ENCODE measurements at places on chromosomes 3 and 15. TPM values are rescaled to one million over a fixed set of nuclear protein-coding genes. Genes with fewer than 3 reads are reported as not detected.

- H3K36me3 ChIP-seq = no peaks in the 10 kb centered on the region
- peaks cover 11% of the 10 kb centered on the region for H3K4me1 ChIP-seq
- no peak overlapping the region for H3K4me3 ChIP-seq
- no peaks in the 10 kb centered on the region for H3K27me3 ChIP-seq
- no peak for DNase-seq
Observed at GRCh38 chr3:46557814-46558183, 8.3 kb downstream of the LRRC2 start.

- no peaks in the 10 kb centered on the region for H3K4me1 ChIP-seq
- no peak overlapping the region for H3K4me3 ChIP-seq
- H3K36me3 ChIP-seq = no peaks in the 10 kb centered on the region
- H3K27ac ChIP-seq = no peak overlapping the region
Observed at GRCh38 chr15:89851673-89852341, 37.2 kb upstream of the ANPEP start.

GRCh38 chr3:13546667-13547171 lies 2.2 kb upstream of the FBLN2 start:
- H3K27ac ChIP-seq = no peak overlapping the region
- no peak overlapping the region for H3K4me3 ChIP-seq
- H3K4me1 ChIP-seq = peaks cover 13% of the 10 kb centered on the region
- DNase-seq = no peak
- H3K27me3 ChIP-seq = peaks cover 11% of the 10 kb centered on the region
- no peaks in the 10 kb centered on the region for H3K36me3 ChIP-seq

- no peak overlapping the region for H3K4me3 ChIP-seq
- no peaks in the 10 kb centered on the region for H3K27me3 ChIP-seq
- no peaks in the 10 kb centered on the region for H3K4me1 ChIP-seq
- H3K36me3 ChIP-seq = no peaks in the 10 kb centered on the region
- DNase-seq = no peak
- no peak overlapping the region for H3K27ac ChIP-seq
Observed at GRCh38 chr15:78243058-78243457, 8.7 kb upstream of the ACSBG1 start.

DNA sequence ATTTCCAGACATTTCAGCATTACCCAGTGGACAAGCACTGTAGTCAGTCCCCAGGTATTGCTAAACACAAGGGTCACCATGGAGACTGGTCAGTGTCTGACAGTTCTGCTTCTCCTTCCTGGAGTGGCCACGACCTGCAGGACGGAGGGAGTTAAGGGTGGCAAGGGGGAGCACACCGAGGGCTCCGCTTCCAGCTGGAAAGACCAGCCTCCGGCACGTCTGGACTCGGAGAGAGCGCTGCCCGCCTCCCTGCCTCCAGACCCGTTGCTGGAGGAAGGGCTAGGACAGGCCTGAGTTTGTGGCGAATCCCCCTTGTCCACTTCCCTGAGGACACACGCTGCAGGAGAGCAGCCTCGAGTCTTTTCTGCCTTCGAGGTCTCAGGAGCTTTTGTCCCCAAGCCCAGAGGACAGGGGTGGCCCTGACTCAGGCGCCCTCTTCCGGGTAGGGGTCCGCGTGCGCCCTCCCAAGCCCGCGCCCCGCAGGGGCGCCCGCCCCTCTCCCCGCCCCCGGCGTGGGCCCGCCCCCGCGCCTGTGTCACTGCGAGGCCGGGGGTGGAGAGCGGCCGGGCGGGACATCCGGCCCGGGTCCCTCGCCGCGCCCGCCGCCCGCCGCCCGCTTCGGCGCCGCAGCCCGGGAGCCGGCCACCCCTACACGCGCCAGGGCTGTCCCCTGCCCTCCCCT lies at the start of gene CHST14:
TSS of gene CHST14 (plus strand) at position 562 of the 682 bp plus-strand sequence. CDS start 230 bp downstream, outside the sequence.
- peak within 1 kb of the TSS; percentile 75 for H3K4me3 ChIP-seq
- no peaks in the 10 kb centered on the region for H3K27me3 ChIP-seq
- peaks cover 27% of the 10 kb centered on the region for H3K4me1 ChIP-seq
- H3K27ac ChIP-seq = peak within 1 kb of the TSS; percentile 54
- H3K36me3 ChIP-seq = no peaks in the 10 kb centered on the region

DNA sequence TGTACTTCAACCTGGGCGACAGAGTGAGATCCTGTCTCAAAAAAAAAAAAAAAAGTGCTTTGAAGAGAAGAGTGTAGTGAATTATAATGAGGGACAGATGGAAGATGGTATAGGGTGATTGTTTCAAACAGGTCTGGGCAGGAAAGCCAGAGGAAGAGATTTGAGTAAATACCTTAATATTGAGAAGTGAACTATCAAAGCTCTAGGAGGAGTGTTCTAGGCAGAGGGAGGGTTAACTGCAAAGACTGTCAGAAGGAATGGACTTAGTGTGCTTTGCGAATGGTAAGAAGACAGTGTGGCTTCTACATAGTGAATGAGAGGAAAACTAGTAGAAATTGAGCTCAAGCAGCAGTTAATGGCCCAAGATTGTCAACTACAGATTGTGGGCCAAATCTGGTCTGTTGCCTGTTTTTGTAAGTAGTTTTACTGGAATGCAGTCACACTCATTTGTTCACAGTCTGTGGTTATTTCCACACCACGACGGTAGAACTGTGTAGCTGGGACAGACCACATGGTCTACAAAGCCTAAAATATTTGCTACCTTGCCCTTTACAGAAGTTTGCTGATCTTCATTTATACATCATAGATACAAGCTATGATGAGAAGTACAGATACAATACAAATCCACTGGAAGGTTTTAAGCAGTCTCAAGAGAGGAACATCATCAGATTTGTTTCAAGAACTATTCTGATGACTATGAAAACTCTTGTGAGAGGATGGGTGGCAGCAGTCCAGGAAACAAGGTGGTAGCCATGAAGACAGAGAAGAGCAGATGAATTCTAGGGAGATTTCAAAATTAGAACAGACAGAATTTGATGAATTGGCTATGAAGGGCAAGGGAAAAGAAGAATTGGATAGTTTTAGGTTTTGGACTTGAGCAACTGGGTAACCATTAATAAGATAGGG lies 16.5 kb upstream of the USP50 start:
- H3K27ac ChIP-seq = no peak overlapping the region
- no peaks in the 10 kb centered on the region for H3K27me3 ChIP-seq
- no peaks in the 10 kb centered on the region for H3K4me1 ChIP-seq
- no peak overlapping the region for H3K4me3 ChIP-seq
- no peaks in the 10 kb centered on the region for H3K36me3 ChIP-seq
- no peak for DNase-seq

GRCh38 chr15:58438111-58438510 lies 6.3 kb downstream of the LIPC start:
- no peak overlapping the region for H3K27ac ChIP-seq
- no peaks in the 10 kb centered on the region for H3K27me3 ChIP-seq
- no peak overlapping the region for H3K4me3 ChIP-seq
- no peak for DNase-seq
- H3K4me1 ChIP-seq = no peaks in the 10 kb centered on the region
- H3K36me3 ChIP-seq = no peaks in the 10 kb centered on the region

DNA sequence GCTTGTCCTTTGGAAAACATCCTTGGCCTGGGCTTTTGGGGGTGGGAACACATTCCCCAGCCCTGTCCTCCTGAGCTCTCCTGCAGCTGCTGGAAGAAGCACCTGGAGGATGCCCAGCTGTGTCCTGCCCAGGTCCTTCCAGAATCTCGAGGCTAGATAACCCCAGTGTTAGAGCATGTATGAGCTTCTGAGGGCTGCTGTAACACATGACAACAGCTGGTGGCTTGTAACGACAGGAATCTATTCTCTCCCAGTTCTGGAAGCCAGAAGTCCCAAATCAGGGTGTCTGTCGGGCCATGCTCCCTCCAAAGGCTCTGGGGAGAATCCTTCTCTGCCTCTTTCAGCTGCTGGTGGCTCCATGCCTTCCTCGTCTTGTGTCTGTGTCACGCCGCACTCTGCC lies 403.6 kb upstream of the C2CD4B start:
- H3K4me3 ChIP-seq = no peak overlapping the region
- H3K27me3 ChIP-seq = no peaks in the 10 kb centered on the region
- H3K4me1 ChIP-seq = no peaks in the 10 kb centered on the region
- no peak for DNase-seq
- H3K27ac ChIP-seq = no peak overlapping the region

- no peak overlapping the region for H3K4me3 ChIP-seq
- H3K36me3 ChIP-seq = no peaks in the 10 kb centered on the region
- H3K27me3 ChIP-seq = no peaks in the 10 kb centered on the region
- no peaks in the 10 kb centered on the region for H3K4me1 ChIP-seq
- H3K27ac ChIP-seq = no peak overlapping the region
Observed at GRCh38 chr3:125154110-125154509, 58.4 kb downstream of the SLC12A8 start.

DNA sequence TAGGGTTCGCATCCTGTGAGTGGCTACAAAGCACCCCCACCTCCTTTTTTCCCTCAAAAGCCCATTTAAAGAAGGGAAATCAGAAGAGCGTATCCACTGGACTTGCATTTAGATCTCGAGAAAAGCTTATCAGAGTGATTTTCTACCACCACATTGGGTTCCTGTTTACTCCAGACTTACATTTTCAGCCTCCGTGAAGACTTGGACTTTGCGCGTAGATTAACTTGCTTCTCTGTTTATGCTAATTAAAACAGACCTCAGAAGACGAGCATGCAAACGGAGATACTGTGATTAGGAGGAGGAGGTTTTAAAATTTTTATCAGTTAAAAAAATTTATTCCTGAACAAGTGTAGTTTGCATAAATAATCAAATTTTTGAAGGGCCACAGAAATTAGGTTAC lies 115.7 kb downstream of the AKAP13 start:
- no peak overlapping the region for H3K27ac ChIP-seq
- no peaks in the 10 kb centered on the region for H3K36me3 ChIP-seq
- no peak for DNase-seq
- no peaks in the 10 kb centered on the region for H3K27me3 ChIP-seq
- H3K4me3 ChIP-seq = no peak overlapping the region
- H3K4me1 ChIP-seq = peaks cover 13% of the 10 kb centered on the region

GRCh38 chr15:36109943-36110658 lies 469.3 kb upstream of the CDIN1 start:
- no peaks in the 10 kb centered on the region for H3K4me1 ChIP-seq
- no peaks in the 10 kb centered on the region for H3K27me3 ChIP-seq
- H3K36me3 ChIP-seq = no peaks in the 10 kb centered on the region

GRCh38 chr15:20646529-20647142 lies 105.0 kb upstream of the GOLGA6L6 start:
- H3K27me3 ChIP-seq = no peaks in the 10 kb centered on the region
- DNase-seq = no peak
- H3K4me1 ChIP-seq = no peaks in the 10 kb centered on the region
- no peak overlapping the region for H3K27ac ChIP-seq
- no peaks in the 10 kb centered on the region for H3K36me3 ChIP-seq

- no peak overlapping the region for H3K27ac ChIP-seq
- H3K36me3 ChIP-seq = no peaks in the 10 kb centered on the region
- H3K4me3 ChIP-seq = no peak overlapping the region
Observed at GRCh38 chr3:14508966-14509795, 31.0 kb downstream of the GRIP2 start.

DNA sequence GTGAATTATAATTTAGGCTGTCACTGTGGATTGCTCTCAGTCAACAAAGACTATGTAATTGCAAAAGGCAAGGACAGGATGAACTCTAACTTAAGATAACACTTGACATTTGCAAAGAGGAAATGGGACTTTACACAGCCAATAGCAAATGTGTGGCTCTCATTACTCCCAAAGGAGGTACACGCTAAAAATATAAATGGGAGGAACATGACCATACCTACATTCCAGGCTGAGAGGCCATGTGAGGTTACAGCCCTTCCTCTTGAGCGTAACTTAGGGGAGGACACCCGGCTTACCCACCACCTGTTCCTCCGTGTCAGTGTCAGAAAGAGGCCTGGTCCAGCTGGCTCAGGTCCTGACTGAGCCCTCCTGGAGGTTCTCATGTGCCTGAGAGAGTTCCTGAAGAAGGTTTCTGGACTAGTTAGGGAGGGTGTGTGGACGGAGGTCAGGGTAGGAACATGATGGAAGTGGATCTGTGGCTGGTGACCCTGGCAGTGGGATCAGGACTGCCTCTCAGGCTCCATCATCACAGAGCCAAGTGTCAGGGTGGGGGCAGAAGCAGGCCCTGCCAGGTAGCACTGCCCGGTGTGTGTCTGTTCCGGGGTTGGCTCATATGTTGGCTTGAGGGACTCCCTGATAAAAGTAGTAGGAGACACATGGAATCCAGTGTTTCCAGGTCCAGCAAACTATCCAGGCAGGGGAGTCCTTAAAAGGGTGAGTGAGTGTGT lies 7.9 kb downstream of the POPDC2 start:
- H3K27ac ChIP-seq = no peak overlapping the region
- H3K27me3 ChIP-seq = no peaks in the 10 kb centered on the region
- H3K4me3 ChIP-seq = no peak overlapping the region
- H3K36me3 ChIP-seq = peaks cover 7% of the 10 kb centered on the region

DNA sequence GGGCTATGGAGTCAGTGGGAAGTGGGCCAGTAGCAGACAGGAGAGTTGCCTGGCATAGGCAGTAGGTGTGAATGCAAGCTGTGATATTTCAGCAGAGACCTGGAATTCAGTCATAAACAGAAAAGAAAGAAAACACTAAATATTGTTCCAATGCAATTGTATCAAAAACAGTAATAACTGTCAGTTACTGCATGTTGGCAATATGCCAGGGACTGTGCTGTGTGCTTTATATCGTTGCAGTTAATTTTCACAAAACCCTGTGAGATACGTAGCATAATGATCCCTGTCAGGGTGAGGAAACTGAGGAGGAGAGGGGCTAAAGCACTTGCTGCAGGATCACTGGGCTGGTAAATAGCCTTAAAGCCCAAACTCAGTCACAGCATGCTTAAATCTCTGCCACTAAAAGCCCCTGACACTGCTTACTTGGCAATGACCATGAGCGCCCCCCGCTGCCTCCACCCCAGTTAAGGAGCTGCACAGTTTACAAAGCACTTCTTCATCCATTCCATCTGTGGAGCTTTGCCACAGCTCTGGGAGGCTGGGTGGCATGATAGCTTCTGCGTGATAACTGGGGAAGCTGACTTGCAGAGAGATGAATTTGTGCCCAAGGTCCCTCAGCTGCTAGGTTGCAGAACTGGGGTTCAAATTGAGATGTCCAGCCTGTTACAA lies 3.9 kb downstream of the SLC6A1 start:
- DNase-seq = no peak
- H3K27me3 ChIP-seq = peaks cover 10% of the 10 kb centered on the region
- no peak overlapping the region for H3K4me3 ChIP-seq
- no peaks in the 10 kb centered on the region for H3K36me3 ChIP-seq
- no peak overlapping the region for H3K27ac ChIP-seq
- no peaks in the 10 kb centered on the region for H3K4me1 ChIP-seq

- no peaks in the 10 kb centered on the region for H3K4me1 ChIP-seq
- H3K27me3 ChIP-seq = peaks cover 3% of the 10 kb centered on the region
- H3K4me3 ChIP-seq = no peak overlapping the region
- DNase-seq = peak; percentile 64
Observed at GRCh38 chr15:65318870-65319356, 14.4 kb downstream of the RNU5B-1 start.

DNA sequence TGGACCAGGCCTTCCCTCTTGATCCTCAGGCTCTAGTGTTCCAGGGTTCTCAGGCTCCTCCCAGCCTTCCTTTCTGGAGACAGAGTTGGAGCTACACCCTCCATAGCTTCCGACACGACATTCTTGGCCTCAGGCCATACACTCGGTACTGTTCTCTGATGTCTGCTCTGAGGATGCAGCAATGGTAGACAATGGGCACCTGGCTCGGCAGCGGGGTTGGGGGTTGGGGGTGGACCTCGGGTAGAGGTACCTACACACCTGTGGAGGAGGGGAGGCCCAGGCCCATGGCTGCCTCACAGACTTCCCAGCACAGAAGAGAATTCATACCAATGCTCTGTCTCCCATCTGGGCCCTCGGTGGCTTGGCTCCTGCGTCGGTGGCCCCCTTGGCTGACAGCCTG lies 21.4 kb downstream of the CCDC13 start:
- H3K4me3 ChIP-seq = no peak overlapping the region
- DNase-seq = no peak
- no peak overlapping the region for H3K27ac ChIP-seq
- peaks cover 19% of the 10 kb centered on the region for H3K4me1 ChIP-seq

Gene ZNF774
- 0.64 TPM for total RNA-seq

Gene C2CD4B
- not detected for total RNA-seq

Gene TMEM45A
- total RNA-seq = 0.50 TPM

Gene FANCD2
- 55.9 TPM for total RNA-seq

Gene CCR5
- 3.4 TPM for total RNA-seq

Gene TMEM207
- total RNA-seq = not detected

Measured in CD8-positive, alpha-beta memory T cell (primary cell).